G401 (cell line): ENCODE measurements at places on chromosomes 1 and 21. TPM values are rescaled to one million over a fixed set of nuclear protein-coding genes. Genes with fewer than 3 reads are reported as not detected.

GRCh38 chr1:157176016-157176415 lies 37.8 kb upstream of the ETV3 start:
- DNase-seq: no peak

The CD53 gene
- total RNA-seq: not detected in 2 replicates

The FAM110D gene
- 3.5 and 5.1 TPM in 2 replicates for total RNA-seq

The FCRL5 gene
- total RNA-seq: not detected in 2 replicates

The PLPPR4 gene
- 37.3 and 47.3 TPM in 2 replicates for total RNA-seq

DNA sequence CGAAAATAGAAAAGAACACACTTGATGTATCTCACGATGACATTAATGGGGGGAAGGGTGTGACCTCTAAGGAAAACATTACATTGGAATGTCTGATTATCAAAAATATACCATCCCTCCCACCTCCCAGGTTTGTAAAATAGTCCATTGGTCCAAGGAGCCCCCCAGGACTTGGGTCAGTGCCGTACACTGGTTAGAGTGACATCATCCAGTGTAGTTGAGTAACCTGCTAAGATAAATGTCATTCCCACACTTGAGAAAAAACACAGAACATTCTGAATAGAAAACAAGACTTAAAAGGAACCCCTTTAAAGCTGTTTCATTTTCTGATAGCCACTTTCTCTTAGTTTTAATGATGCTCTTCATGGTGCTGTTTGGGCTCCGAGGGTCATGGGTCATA lies 15.2 kb downstream of the DDX20 start:
- no peak for DNase-seq

DNA sequence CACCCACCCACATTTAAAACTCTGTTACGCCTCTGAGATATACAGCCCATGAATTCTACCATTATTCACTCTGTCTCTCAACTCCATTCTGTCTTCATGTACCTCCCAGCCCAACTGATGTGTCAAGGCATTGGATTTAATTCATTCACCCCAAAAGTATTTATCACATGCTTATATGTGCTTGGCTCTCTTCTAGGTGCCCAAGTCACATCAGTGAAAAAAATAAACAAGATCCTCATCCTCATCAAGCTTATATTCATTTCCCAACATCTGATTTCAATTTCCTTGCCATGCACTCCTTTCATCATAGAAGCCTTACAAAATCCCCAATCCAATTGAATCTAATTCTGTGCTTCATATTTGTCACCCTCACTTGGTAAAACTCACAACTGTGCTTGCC lies 967.6 kb downstream of the LTN1 start:
- no peak for DNase-seq

DNA sequence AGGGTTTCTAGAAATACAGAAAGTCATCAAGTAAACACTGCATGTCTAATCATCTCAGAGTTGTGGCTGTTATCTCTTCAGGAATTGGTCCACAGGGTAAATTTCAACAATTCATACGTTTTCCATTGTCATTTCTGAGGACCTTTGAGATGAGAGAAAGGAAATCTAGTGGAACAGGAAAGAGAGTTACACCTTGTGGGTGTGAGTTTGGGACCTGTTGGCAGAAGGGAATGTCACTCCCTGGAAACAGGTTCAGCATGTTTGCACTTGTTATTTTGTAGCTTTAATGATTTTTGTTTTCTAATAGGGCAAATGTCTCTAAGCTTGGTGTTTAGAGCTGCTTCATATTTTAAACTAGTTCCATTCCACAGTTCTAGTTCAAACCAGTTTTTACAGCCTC lies 5.6 kb downstream of the TMEM167B start:
- DNase-seq: no peak

The ERRFI1 gene
- 165 and 229 TPM in 2 replicates for total RNA-seq

DNA sequence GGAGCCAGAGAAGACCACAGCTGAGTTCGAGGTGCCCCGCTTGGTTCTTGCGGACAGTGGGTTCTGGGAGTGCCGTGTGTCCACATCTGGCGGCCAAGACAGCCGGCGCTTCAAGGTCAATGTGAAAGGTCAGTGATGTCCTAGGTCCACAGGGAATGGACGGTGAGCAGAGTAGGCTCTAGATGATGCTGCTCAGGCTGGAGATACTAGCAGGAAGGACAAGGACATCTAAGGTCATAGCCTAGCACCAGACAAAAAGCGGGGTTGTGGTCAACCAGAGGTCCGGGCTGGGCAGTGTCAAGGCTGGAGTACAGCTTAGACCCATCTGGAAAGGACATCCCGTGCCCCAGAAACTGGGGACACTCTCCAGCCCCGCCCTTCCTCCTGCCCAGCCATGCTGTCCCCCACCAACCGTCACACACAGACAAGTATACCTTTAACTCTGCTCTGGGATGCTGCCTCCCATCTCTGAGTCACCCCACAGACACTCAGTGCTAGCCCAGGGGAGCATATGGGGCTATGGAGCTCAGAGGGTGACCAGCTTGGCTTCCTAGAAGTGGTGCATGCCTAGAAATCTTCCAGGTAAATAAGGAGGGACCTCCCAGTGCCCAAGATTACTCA lies 8.7 kb downstream of the TIE1 start:
- no peak for DNase-seq

GRCh38 chr1:52182874-52183400 lies 41.0 kb downstream of the ZFYVE9 start:
- DNase-seq: no peak

- no peak for DNase-seq
Observed at GRCh38 chr1:4263699-4264098, 363.6 kb upstream of the C1orf174 start.

The PTGS2 gene
- not detected in 2 replicates for total RNA-seq

The VCAM1 gene
- not detected in 2 replicates for total RNA-seq

The FCGR3B gene
- not detected in 2 replicates for total RNA-seq

The RSPH1 gene
- 0.41 TPM in 1 of 2 replicates, not detected in the other for total RNA-seq

DNA sequence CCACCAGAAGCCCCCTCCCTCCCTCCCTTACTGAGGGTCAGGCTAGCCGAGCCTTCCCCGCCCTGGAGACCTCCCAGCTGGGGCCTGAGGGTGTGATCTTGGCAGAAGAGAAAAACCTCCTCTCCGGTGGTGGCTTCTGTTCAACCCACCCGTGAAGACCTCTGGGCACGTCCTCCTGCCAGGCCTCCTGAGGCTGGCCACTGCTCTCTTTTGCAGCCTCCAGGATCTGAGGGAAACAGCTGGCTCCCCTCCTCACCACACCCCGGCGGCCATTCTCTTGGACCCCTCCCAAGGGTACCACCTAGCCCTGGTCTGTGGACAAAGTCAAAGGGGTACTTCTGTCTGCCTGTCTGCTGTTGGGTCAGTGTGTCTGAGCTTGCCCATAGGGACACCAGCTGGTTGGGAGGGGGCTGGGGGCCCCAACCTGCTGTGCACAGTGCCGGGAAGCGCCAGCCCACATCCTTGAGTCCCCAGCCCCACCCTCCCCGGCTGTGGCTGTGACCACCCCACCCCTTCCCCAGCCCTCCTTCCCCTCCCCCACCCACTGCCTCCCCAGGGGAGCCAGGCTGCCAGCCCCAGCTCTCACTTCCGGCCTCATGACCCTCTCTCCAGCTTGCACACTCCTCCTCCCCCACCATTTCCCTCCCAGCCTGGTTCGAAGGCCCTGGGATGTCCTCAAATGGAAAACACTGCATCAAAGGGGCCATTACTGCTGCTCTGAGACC lies 48.1 kb downstream of the AHDC1 start:
- no peak for DNase-seq

- no peak for DNase-seq
Observed at GRCh38 chr1:208088319-208088718, 155.9 kb downstream of the PLXNA2 start.

GRCh38 chr21:46229133-46229922 lies 754 bp upstream of the LSS start:
- DNase-seq: peak; percentile 16

The ACTA1 gene
- total RNA-seq: not detected in 2 replicates
